ENCODE measurements at places on chromosomes 16 and 17.

DNA sequence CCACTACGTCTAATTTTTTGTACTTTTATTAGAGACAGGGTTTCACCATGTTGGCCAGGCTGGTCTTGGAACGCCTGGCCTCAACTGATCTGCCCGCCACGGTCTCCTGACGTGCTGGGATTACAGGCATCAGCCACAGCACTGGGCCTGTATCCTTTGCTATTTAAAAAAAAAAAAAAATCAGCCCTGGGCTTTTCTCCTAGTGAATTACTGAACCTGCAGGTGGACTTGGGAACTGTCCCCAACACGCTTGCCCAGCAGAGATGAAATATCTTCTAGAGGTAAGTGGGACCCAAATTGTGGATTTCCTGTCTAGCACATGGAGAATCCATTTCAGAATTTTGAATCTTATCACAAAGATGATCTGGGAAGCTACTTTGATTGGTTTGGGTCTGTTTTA is 14.8 kb downstream of the CNOT1 start:
- no peak for DNase-seq

DNA sequence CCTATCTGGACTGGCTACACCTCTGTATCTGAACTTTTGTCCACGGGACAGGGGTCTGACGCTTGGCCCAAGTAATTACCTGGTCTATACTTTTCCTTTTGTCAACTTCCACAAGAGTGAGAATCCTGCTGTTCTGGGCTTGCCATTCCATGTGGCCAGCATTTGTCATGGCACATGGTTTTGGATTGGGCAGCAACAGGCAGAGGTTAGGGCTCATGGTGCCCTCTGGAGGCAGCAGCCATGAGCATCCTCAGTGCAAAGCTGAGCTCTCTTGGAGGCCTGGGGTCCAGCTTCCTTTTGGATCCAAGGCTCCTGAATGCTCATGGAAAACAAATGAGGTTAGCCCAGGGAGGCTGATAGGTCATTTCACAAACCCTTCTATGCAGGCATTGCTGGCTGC is 7.5 kb upstream of the EDC4 start:
- DNase-seq, result no peak

DNA sequence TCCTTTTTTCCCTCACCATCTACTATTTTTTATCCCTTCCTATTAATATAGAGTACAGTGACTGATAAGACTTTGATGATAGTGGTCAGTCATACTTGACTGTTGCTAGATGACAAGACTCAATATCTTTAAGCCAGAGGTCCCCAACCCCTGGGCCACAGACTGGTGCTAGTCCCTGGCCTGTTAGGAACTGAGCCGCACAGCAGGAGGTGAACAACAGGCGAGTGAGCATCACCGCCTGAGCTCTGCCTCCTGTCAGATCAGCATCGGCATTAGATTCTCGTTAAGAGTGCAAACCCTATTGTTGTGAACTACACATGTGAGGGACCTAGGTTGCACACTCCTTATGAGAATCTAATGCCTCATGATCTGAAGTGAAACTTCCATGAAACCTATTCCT is 341.3 kb downstream of the BCAS3 start:
- DNase-seq, result no peak

DNA sequence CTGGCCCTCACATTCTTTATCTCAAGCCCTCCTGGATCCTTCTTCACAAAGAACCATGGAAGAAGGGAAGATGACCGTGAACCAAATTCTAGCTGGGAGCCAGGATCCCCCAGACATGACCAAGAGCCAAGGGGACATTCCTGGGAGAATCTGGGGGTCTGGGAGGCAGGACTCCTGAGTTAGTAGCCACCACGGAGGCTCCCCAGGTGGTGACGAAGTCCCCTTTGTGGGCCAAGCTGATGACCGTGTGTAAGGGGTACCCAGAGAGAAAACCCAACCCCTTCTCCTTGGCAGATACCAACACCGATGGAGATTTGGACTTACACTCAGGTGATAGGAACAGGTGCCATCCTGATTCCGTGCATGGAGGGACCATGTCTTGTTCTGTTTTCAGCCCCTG is 6.8 kb upstream of the GFAP start:
- DNase-seq, result no peak

GRCh38 chr17:57623620-57624019 is 121.5 kb downstream of the CCDC182 start:
- no peak for DNase-seq

GRCh38 chr17:18056214-18056613 is 17.0 kb downstream of the GID4 start:
- DNase-seq, result no peak

- DNase-seq, result no peak
Observed at GRCh38 chr17:44002141-44002848, 2.1 kb upstream of the NAGS start.

- no peak for DNase-seq
Observed at GRCh38 chr17:73696251-73696650, 52.0 kb upstream of the SDK2 start.

DNA sequence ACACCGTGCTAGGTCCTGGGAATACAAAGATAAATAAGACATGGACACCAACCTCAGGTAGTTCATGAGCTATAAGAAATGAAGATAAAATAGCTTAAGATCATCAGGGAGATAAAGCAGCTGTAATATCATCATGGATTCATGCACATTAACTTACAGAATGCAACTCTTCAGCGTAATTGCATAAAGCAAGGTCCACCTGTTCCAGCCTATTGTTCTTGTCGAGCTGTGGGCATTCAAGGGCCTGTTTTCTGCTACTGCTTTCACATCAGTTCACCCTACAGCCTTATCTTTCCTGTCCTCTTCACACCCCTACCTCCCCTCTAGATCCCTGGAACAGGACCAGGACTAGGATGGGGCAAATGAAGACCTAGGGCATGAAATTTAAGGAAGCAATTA is 133.9 kb downstream of the SPACA3 start:
- no peak for DNase-seq

DNA sequence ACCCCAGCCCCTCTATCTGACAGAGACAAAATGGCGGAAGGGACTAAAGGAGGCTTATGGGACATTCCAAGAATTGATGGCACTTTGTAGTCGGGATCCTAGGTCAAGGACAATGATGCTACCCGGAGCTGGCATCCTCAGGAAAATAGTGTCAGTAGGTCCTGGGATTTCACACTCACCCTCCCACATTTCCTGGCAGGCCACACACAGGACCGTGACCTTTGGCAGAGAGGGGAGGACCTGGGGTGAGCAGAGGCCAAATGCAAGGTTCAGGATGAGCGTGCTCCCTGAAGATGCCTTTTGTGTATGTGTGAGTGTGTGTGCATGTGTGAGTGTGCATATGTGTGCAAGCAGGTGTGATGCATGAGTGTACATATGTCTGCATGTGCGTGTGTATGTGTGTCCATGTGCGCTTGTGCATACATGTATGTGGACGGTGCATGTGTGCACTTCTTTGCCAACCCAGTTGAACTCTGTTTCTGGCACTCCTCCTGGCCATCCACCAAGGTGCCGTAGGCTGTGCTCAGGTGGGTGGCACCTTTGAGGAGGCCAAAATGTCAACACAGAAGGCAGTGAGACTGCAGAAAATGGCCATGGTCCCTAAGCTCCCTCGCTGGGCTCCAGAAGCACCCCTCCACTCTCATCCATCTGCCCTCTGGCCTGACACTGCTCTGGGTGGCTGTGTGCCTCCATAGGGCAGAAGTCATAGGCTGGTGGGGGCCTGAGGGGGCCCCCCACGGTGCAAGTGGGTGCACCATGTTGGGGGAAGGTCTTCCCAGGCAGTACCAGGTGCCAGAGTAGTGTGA is 60.3 kb downstream of the SNX20 start:
- DNase-seq, result no peak

DNA sequence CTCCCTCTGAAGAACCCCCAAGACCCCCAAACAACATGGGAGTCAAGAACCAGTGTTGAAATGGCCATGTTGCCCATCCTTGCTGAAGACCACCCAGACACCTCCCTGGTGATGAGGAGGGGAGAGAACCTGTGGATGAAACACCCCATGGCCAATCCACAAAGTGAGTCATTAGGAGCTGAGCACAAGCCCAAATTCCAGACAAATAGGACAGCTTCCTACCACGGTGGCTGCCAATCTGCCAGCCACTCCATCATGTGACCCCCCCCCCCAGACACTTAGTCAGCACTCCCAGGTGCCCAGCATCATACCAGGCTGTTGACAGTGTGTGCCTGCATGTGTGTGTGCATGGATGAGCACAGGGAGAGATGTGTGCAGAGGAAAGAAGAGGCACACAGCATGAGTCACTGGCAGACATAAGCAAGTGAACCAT is 26.4 kb upstream of the RPL38 start:
- DNase-seq, result no peak

DNA sequence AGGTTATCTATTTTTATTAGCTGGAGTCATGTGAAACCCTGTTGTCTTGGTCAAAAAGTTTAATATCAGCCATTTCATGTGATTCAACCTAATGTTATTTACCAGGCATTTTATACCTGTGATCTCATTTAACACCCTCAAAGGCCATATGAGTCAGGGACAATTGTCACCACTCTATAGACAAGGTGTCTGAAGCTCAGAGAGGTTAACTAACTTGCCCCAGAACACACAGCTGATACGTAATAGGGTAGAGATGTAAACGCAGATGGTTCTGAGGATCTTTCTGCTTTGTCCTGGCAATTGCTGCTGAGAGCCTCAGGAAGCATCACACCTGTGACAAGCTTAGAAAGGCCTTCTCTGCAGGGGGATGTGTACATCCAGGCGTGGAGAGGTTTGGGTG is 4.9 kb downstream of the CD300A start:
- DNase-seq, result no peak

DNA sequence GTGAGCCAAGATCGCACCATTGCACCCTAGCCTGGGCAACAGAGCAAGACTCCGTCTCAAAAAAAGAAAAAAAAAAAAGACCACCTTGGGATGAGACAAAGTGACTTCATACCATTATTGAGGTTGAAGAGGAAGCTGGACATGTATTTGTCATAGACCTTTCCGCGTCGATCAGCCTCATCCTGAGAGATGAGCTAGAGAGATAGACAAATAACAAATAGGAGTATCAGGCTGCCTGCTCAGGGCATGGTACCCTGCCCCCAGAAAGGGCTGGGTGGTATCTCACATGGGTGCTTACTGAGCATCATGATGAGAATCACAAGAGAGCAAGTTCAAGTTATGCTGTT is 22.1 kb downstream of the CNTNAP1 start:
- DNase-seq, result no peak

DNA sequence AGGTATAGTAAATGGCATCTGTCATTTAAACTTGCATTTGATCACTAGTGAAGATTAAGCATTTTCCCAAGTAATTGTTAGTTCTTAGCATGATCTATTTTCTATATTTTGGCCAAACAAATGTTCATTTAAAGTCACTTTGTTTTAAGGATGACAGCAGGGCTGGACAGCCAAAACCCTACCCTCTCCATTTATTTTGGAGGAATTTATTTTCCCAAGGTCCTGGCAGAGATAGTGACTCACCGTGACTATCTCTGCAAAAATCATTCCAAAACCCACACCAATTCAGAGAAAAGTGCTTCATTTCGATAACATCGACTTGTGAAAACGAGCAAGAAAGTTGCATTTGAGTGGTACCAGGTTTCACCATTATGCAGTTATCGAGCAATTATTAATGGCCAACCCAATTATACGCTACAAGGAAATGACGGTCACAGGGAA is 665 bp upstream of the AKAP1 start:
- no peak for DNase-seq

DNA sequence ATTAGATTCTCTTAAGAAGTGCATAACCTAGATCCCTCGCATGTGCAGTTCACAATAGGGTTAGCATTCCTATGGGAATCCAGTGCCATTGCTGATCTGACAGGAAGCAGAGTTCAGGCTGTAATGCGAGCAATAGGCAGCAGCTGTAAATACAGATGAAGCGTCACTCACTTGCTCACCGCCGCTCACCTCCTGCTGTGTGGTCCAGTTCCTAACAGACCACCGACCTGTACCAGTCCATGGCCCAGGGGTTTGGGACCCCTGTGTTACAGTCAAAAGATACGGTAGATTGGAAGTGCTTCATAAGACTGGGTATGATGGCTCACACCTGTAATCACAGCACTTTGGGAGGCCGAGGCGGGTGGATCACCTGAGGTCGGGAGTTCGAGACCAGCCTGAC is 2.8 kb downstream of the STAT5A start:
- no peak for DNase-seq

DNA sequence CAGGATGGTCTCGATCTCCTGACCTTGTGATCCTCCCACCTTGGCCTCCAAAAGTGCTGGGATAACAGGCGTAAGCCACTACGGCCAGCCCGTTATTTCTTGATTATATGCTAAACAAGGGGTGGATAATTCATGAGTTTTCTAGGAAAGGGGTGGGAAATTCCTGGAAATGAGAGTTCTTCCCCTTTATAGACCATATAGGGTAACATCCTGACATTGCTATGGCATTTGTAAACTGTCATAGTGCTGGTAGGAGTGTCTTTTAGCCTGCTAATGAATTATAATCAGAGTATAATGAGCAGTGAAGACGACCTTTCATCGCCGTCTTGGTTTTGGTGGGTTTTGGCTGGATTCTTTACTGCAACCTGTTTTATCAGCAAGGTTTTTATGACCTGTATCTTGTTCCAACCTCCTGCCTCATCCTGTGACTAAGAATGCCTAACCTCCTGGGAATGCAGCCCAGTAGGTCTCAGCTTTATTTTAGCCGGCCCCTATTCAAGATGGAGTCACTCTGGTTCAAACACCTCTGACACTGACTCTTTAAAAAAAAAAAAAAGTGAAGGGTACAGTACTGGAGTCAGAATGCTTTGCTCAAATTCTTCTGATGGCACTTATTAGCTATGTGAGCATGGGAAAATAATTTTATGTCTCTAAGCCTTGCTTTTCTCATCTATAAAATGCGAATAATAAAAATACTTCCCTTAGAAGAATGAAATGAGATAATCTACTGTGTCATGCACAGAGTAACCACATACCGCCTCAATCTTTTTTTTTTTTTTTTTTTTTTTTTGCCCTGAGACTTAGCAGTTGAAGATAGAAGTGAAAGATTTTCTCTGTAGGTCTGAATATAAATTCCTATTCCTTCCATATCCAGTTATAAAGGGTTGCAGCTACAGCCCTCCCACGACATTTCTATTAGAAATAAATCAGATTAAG is 5.1 kb upstream of the CALCOCO2 start:
- no peak for DNase-seq

DNA sequence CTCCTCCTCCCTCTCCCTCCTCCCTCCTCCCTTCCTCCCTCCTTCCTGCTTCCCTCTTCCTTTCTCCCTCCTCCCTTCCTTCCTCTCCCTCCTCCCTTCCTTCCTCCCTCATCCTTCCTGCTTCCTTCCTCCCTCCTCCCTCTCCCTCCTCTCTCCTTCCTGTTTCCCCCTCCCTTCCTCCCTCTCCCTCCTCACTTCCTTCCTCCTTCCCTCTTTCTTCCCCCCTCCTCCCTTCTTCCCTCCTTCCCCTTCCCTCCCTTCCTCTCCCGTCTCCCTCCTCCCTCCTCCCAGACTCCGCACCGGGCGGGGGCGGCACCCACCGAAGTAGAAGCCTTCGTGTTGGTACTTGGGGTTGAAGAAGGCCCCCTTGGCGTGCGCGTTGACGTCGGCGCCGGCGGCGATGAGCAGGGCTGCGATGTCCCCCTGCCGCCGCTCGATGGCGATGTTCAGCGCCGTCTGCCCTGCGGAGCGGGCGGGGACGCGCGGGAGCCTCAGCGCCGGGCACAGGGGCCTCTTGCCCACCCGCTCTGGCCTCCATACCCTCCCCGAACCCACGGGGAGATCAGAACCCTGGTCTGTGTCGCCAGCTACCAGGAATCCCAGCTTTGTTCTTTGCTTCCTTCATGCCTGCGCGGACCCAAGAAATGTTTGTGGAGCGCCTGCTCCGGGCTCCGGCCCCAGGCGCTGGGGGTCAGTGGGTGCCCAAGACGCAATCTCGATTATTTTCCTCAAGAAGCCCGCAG is 22.2 kb downstream of the TRPV3 start:
- DNase-seq, result peak; percentile 78

GRCh38 chr16:78326731-78327130 is 227.3 kb downstream of the WWOX start:
- DNase-seq, result no peak

- DNase-seq, result no peak
Observed at GRCh38 chr17:17146786-17147406, 59.2 kb downstream of the PLD6 start.

Data from right kidney (tissue), 9 donors.